Activated naive CD8-positive, alpha-beta T cell treated with anti-CD3 and anti-CD28 coated beads, Interleukin-2, amount 50 U/mL, for 24 hours (primary cell): ENCODE measurements at places on chromosomes 5 and 9.

DNA sequence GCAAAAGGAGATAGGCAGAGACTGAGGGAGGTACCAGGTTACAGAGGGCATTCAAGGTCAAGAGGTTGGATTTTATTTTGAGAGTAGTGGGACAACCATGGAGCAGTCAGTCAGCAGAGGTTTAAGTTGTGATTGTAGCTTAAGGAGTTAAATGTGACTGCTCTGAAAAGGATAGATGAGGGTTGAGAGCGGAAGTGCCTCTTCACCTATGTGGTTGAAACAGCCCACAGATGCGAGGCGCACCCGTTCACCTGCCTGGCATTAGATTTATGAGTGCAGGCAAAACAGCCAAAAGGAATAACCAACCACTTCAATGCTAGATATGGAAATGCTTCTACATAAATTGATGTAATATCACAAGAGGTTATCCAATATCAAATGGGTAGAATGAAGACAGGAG lies 8.4 kb downstream of the ZNF474 start:
- DNase-seq, result no peak

GRCh38 chr5:44260793-44261192 lies 128.4 kb downstream of the FGF10 start:
- DNase-seq, result no peak

GRCh38 chr5:152649609-152650008 lies 244.5 kb upstream of the NMUR2 start:
- DNase-seq, result no peak

- no peak for DNase-seq
These were observed 5.7 kb upstream of the LPCAT1 start for GRCh38 chr5:1529498-1529897.

DNA sequence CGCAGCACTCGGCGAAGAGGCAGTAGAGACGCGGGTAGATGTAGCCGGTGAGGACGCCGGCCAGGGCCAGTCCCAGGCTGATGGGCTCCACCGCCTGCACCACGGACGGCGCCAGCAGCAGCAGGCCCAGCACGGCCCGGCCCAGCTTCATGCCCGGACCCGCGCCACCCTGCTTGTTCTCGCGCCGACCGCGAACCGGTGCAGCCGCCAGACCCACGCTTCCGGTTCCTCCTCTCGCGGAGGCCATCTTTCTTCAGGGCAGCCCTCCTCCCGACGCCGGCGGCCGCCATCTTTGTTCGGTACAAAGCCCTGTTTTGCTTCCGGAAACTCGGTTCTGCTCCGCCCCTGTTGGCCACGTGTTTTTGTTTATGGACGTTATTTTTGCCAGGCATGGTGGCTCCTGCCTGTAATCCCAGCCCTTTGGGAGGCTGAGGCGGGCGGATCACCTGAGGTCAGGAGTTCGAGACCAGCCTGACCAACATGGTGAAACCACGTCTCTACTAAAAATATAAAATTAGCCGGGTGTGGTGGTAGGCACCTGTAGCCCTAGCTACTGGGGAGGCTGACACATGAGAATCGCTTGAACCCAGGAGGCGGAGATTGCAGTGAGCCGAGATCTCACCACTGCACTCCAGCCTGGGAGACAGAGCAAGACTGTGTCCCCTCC lies at the start of gene TOR1A:
Gene TOR1A (minus strand): TSS at position 202 of the 667 bp plus-strand sequence. CDS start 51 bp downstream, at position 151.
- DNase-seq, result peak; percentile 93

DNA sequence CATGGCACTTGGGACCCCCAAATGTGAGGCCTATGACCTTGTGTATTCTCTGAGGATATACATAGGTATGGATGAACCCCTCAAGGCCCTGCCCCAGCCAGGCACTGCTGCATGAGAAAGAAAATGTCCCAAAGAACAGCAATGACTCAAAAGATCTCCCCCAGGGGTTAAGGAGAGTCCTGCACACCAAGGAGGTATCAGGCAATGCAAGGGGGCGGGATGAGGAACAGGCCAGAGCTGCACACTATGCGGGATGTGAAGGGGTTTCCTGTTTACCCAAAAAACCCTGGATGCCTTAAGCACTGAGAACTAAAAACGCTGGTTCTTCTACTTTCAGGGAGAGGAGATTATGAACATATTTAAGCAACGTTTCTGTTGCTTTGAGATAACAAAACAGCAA lies 3.4 kb downstream of the RAPGEF1 start:
- DNase-seq, result no peak

DNA sequence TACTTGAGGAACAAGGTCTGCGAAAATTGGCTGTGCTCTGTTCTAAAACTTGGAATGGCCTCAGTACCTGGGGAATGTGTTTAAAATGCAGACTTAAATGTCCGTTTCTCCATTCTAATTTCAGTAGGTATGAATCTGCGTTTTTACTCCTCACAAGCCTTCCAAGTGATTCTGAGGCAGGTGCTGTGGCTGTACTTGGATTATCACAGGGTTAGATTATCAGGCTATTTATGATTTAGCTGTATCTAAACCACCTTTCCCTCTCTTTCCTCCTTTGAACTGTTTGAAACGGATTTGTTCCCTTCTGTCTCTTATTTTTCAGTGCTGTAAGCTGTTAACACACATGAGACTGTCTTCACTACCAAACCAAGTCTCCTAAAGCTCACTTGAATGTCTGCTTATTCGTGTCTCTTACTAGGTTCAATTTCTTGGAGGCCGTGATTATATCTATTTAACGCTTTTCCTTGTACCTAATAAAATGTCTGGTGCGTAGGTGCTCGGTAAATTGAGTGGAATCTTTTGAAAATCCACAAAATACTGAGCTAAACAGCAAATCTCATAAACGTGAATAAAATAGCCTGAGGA lies 714 bp upstream of the CETN3 start:
- no peak for DNase-seq

GRCh38 chr5:137932800-137933199 lies 43.5 kb downstream of the PKD2L2 start:
- no peak for DNase-seq

DNA sequence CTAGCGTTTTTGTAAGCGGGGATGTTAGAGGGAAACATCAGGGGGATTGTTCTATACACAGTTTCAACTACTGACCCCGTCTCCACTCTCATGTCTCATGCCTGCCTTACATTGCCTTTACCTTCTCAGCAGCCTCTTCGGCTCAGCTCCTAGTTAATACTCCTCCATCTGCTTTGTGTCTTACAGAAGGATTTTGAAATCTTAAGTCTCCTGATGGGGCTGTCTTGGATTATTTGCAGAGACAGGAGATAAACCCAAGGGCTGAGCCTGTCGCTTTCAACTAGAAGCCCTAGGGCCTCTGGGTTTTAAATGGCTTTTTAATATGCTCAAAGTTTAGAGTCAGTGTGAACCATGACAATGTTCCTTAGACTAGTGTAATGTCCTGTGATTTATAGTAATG lies 161.5 kb downstream of the CARTPT start:
- DNase-seq, result no peak

DNA sequence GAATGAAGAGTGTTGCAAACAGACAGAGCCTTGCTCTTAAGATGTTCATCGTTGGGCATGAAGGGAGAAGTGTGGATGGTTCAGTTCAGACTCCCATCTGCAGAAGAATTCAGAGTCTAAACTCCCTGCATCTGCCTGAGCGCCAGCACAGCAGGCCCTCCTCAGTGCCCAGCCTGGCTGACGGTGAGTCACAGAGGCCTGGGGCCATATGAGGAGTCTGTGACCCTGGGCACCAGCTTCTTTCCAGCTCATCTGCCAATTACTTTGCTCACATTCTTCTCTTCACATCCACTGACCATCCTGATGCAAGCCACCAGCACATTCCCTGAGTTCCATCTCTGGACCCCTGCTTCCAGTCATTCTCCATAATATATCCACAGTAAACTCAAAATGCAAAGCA lies 401.1 kb upstream of the TRPC7 start:
- no peak for DNase-seq

GRCh38 chr9:131824155-131824594 lies 84.3 kb upstream of the RAPGEF1 start:
- DNase-seq, result no peak

- no peak for DNase-seq
These were observed 24.8 kb downstream of the HRH2 start for GRCh38 chr5:175682664-175683063.

GRCh38 chr9:89902450-89903140 lies 297.8 kb downstream of the GADD45G start:
- DNase-seq, result no peak
